NCI-H2081 (cell line): ENCODE measurements at places on chromosomes 12 and 14.
A peak's percentile ranks its signal among the peaks of the same experiment; 100 is the strongest.

- no peak for DNase-seq
Measured at GRCh38 chr12:77189901-77190416, 124.6 kb upstream of the E2F7 start.

DNA sequence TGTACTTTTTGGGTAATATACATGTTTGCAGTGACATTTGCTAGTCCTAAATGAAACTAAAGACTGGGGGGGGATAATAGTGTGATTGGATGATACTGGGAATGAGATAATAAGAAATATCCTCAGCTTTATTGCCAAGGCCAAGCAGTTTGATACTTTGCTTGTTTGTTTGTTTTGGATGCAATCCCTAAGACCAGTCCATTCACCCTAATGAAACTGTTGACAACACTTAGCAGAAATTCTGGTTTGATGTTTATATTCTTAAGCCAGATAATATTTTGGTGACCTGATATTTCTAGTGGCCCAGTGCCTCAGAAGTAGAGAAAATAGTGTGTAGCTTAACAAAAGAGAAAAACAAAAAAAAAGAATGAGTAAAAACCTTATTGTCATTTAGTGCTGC is 1.8 kb downstream of the PHC1 start:
- no peak for DNase-seq

DNA sequence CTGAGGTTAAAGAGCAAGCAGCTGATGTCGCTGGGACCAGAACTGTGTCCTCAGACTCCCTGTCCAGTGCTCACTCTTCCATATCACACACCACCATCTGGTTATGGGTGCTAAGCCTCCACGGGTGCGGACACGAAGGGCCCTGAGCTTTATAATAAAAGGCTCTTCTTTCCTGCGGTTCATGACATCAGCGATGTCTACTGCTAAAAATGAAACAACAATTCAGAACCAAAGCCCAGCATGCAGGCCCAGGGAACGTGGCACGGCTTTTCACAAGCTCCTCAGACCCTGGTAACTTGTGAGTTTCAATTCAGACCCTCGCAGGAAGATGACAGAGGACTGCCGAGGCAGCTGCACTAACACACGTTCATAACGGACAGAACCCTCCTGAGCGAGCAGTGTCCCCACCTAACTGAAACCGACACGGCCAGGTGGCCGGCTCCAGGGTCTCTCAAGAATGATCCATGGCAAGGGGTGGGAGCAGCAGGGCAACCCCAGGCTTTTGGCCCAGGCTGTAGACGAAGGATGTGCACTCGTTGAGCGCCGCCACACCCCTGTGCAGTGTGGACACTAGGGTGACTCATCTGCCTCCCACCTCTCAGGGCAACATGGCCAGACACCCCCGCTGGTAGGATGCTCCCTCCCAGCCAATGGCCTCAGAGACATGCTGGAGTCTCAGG is 180.3 kb downstream of the CALM1 start:
- DNase-seq = no peak

GRCh38 chr14:91271639-91272038 is 27.1 kb upstream of the GPR68 start:
- DNase-seq = no peak

DNA sequence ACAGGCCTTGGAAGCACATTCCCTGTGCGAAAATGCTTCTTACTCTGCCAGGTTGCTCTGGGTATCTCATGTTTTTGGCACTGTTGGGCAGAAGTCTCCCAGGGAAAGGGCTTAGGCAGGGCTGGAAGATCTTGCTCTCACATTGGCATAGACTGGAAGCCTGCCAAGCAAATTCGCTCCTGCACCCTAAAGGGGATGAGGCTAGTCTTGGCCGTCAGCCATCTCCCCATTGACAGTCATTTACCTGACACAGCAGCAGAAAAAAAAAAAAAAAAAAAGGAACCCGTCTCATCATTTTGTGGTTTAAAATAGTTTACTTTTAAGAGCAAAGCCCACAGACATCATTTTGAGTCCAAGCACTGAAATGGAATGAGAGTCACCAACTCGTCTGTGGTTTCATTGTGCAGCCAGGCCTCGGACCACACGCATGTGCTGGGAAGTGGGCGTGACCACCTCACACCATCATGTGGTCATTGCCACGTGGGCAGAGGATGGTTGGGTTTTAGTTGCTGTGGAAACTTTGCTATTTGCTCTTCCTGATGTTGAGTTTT is 84.8 kb downstream of the NRXN3 start:
- peak; percentile 70 for DNase-seq

DNA sequence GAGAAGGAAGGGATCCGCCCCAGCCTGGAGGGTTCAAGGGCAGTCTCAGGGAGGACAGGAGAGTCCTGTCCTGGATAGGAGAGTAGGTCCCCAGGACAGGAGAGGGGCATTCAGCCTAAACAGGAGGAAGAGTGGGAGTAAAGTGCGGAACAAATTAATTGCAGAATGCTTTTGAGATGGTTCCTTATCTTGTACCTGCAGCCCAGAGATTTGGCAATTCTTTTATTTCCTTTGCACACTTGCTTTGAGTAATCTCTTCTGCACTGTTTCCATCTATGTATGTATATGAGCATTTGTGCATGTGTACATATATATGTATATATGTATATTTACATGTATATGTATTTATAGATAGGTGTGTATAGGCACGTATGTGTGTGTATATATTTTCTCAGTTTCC is 22.7 kb downstream of the PLEK2 start:
- DNase-seq = no peak

GRCh38 chr12:99389751-99390150 is 257.8 kb upstream of the GARIN6 start:
- DNase-seq = no peak

DNA sequence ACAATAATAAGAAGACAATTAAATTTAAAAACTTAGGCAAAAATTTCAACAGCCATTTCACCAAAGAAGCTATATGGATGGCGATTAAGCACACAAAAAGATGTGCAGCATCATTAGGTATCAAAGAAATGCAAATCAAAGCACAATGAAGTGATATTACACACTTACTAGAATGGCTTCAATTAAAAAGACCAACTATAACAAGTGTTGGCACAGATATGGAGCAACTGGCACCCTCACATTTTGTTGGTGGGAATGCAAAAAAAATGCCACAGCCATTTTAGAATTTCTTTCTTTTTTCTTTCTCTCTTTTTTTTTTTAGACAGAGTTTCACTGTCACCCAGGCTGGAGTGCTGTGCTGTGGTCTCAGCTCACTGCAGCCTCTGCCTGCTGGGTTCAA is 1.9 kb upstream of the PRDM4 start:
- DNase-seq = no peak

GRCh38 chr14:76576047-76576741 is 185.1 kb upstream of the VASH1 start:
- DNase-seq = no peak

DNA sequence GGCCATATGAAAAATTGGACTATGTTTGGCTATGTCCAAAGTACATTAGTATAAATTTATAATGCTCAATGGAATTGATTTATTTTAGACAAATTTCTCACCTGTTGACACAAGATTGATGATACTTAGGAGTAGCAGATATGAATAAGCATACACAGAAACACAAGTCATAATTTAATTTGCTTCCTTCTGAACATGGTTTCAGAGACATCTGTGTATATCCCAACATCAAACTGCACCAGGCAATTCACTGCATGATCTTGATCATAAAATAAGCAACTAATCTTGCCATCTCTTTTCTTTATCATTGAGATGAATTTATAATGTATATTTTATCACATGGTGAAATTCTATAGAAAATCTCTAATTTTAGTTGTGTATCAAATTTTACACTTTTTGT is 3.8 kb downstream of the CLECL1 start:
- no peak for DNase-seq

GRCh38 chr12:120237360-120238171 is 28.0 kb downstream of the PXN start:
- DNase-seq = no peak

GRCh38 chr12:4172999-4173398 is 100.6 kb upstream of the CCND2 start:
- DNase-seq = no peak

DNA sequence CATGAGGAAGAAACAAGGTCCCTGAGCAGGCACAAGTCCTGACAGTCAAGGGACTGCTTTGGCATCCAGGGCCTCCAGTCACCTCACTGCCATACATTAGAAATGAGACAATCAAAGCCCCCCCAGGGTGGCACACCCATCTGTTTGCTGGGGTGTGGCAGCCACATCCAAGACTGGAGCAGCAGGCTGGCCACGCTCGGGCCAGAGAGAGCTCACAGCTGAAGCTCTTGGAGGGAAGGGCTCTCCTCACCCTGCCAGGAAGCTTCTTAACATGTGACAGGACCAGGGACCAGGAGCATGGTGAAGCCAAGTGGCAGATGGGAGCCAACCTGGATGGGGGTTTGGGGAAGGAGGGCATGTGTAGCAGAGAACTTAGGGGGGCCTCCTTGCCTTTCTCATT is 10.0 kb downstream of the CACNB3 start:
- no peak for DNase-seq

DNA sequence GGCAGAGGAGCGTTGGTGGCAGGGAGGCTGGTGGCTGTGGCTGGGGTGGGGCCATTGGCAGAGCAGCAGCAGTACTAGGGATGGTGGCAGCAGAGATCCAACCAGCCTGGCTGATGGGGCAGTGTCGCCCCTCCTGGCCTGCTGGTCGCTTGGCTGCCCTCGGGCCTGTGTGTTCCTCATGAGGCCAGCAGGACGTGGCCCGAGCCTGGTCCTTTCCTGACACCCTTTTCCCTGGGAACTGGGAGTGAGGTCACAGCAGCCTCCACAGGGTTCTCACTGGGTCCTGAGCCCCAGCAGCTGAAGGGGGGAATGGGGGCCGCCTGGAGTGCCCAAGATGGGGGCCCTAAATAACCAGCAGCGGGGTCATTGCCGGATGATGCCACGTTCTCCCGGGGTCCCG is 46.1 kb downstream of the KIF26A start:
- no peak for DNase-seq

- DNase-seq = peak; percentile 48
Measured at GRCh38 chr12:101490286-101490920, 15.3 kb downstream of the SPIC start.

DNA sequence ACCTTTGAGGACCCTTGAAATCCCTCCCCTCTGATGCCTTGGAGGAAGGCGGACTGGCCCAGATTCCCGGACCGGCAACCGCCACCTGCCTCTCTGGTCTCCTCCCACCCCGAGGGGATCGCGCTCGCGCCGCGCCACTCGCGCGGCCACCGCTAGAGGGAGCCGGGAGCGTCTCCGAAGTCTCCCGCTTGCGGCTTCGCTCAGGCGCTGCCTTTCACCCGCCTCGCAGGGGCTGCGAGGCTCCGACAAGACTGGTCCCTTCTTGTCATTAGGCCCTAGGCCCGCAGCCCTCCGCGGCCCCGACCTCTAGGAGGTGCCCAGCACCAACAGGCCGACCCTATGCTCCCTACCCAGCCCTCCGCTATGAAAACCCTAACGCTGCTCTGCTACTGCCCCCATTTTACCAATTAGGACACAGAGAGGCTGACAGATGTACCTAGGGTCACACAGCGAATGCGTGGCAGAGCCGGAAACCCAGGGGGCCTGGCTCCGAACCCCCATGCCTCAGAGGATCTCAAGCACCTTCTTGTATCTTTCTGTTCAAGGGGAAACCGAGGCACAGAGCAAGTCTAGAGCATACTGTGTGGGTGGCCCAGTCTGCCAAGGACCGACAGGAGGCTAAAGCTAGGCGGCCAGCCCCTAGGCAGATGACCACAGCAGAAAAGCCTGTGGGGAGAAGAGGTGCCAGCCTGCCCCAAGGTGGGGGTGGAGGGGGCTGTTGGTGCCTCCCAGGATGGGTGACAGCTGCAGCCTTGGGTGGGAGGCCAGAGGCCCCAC is 21.4 kb upstream of the VSX2 start:
- DNase-seq = peak; percentile 62
